Activated T-helper 1 cell treated with anti-CD3 and anti-CD28 coated beads, Interleukin-2, amount 50 U/mL, for 16 hours (primary cell): ENCODE measurements at places on chromosomes 11 and 22.

DNA sequence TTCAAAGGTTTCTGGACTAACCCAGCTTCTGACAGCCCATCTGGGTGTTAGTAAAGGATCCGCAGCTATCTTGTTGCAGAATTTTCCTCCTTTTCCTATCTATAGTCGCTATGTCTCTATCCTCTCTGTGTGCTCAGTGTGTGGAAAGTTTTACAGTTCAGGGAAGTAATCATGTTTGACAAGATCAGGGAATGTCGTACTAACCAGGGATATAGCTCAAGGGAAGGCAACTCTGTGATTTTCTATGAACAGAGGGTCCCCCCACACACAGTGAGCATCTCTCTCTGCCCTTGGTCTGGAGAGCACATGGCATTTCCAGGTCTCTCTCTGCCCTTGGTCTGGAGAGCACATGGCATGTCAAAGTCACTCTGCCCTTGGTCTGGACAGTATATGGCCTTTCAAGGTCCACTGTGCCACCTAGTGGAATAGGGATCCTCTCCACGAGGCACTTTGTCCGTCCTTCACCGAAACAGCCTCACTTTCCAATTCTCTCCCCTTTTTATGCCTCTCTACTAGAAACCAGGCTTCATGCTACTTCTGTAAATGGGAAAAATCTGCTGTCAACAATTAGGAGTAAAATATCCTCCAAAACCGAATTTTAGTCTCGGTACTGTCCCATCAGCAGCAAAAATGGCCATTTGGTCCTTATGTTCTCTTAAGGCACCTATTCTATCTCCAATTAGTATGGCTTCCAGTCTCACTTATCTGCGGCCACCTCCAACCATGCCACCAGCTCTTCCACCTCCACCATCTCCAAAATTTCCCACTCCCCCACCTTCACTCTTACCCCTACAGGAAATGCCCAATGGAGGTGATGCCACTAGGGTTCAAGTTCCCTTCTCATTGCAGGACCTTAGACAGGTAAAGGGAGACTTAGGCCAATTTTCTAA, 88.7 kb downstream of the IGLL5 start:
- no peak for DNase-seq

DNA sequence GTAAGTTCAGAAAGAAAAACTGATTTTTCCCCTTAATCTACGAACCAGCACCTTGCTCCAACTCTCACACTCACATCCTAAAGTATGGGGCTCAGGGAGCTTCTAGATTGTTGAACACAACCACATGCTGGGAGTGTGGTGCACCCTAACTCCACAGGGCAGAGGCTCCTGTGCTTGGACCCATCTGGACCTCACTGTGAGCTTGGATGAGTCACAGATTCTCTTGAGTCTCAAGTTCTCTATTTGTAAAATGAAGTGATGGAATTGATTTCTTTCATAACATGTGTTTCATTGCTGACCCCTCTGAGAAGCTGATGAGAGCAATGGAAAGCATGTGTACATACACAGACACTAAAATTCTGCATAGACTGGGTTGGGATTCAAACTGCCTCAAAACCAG, 109.7 kb downstream of the PGR start:
- no peak for DNase-seq

- no peak for DNase-seq
Measured at GRCh38 chr11:72441752-72442207, 7.4 kb upstream of the CLPB start.

- DNase-seq: no peak
Measured at GRCh38 chr11:70201882-70202861, 924 bp upstream of the FADD start.

GRCh38 chr11:27373392-27373791, 10.4 kb upstream of the CCDC34 start:
- DNase-seq: no peak
